ENCODE measurements at places on chromosomes 1 and 21. TPM values are rescaled to one million over a fixed set of nuclear protein-coding genes. Genes with fewer than 3 reads are reported as not detected.
A peak's percentile ranks its signal among the peaks of the same experiment; 100 is the strongest.

The FNDC10 gene
- 25.6 TPM for total RNA-seq

The CCDC18 gene
- 10.5 TPM for total RNA-seq

The SLC45A1 gene
- 0.90 TPM for total RNA-seq

The TNFRSF4 gene
- total RNA-seq, result 0.07 TPM

The TMCO4 gene
- total RNA-seq, result 8.8 TPM

The SPRR2F gene
- not detected for total RNA-seq

The TAS1R1 gene
- total RNA-seq, result 0.15 TPM

The CD101 gene
- total RNA-seq, result 0.70 TPM

The TMEM81 gene
- total RNA-seq, result 2.6 TPM

The PTAFR gene
- 0.55 TPM for total RNA-seq

The PLPPR4 gene
- total RNA-seq, result 0.90 TPM

The OR1C1 gene
- not detected for total RNA-seq

- no peak for DNase-seq
These were observed 729 bp downstream of the NADK start for GRCh38 chr1:1777583-1777899.

GRCh38 chr1:226181996-226182714 is 4.4 kb downstream of the ACBD3 start:
- peak; percentile 23 for DNase-seq

DNA sequence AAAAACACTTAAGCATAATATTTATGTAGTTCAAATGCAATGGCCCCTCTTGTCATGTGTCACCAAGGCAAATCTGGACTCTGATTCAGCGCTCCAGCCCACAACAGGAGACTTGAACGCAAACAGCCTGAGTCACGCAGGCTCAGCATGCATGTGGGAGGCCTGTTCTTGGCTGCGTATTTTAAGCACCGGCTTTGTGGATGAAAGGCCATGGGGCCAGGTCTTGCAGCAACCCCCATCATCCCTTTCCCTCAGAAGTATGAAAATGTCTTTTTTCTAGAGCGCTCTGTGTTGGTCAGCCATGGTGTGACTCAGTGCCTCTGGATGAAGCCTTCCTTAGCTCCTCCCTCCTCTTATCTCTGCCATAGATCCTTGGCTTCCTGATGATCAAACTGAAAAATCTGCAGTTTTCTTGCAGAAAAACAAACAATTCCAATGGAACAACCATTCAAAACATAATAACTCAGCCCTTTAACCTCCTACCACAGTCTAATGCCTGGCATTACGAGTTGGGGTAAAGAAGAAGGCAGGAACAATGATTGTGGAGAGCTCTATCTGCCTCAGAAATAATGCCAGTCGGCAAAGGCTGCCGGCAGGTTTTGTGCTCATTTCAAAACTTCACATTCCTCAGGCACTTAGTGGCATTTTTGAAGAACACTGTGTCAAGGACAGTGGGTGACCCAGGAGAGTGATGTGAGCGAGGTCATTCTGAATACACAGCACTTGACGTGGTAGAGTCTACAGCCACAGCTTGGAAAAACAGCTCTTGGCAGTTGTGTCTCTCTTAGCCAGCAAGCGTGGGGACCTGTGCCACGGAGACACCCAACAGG is 167.5 kb downstream of the CLIC6 start:
- DNase-seq, result no peak

DNA sequence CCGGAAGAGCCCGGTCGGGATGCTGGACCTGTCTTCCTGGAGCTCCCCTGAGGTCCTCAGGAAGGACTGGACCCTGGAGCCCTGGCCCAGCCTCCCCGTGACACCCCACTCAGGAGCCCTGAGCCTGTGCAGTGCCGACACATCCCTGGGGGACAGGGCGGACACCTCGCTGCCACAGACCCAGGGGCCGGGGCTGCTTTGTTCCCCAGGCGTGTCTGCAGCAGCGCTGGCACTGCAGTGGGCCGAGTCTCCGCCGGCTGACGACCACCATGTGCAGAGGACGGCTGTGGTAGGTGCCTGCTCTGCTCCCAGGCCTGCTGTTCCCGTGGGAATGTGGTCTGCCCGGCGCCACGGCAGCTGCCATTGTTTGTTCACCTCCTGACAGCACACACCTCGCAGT is 42.1 kb upstream of the DIP2A start:
- no peak for DNase-seq

DNA sequence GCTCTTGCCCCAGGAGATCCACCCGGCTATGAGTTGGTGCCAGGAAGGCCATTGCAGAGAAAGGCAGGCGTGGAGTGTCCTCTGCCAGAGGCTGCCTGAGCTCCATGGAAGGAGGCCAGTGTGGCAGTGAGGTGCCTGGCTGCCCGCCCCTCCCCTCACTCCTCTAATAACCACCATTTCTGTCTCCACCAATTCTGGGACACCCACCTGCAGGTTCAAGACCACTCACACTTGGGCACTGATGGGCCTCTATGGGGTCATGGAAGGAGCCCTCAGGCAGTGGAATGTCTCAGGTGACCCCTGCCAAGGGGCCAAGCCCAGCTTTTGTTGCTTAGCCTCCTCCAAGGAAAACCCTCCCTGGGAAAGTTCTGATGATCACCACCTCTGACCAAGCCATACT is 731.6 kb downstream of the MATN1 start:
- peak; percentile 6 for DNase-seq

DNA sequence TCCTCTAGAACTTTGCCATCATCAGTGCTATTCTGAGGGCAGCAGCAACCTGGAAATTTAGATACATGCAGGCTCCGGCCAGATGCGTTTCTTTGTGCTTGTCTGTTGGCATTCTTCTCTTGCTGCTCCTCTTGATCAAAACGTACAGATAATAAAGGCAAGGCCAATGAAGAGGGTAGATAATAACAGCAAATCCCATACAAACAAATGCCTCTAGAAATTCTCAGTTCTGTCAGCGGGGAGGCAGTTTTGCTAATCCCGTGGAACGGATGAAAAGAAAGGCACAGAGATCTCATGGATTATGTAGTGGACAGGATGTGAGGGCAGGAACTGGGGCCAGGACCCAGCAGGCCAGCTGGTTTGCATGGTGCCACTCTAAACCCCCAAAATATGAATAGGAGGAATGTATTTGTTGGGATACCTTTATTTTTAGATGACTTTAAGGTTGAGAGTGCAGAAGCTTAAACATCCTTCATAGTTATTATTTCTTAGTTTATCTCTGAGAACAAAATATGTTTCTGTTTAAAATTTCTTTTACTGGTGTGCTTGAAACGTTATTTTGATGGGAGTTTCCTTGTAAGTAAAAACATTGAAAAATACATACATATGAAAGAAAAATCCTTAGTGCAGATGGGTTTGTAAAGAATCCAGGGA is 1.5 kb downstream of the ITSN1 start:
- DNase-seq, result no peak

GRCh38 chr1:206472454-206472853 is 2.2 kb downstream of the IKBKE start:
- DNase-seq, result peak; percentile 81

GRCh38 chr1:227728059-227728891 is 6.8 kb downstream of the JMJD4 start:
- DNase-seq, result peak; percentile 99

DNA sequence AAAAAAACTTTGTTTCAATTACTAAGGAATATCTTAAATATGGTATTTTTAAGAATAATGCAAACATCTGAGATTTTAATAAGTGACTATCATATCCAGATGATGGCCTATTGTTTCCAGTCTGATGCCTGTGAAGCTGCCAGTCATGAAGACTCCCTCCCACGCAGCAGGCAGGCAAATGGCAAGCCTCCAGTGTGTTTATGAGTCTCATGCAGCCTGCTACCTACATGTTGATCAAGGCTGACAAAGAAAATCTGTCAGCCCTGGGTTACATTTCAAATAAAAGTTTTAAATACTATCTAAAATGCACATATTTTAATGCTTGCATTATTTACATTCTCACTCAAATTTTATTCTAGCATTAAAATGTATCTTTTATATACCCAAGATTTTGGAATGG is 137.6 kb upstream of the RNPC3 start:
- no peak for DNase-seq

DNA sequence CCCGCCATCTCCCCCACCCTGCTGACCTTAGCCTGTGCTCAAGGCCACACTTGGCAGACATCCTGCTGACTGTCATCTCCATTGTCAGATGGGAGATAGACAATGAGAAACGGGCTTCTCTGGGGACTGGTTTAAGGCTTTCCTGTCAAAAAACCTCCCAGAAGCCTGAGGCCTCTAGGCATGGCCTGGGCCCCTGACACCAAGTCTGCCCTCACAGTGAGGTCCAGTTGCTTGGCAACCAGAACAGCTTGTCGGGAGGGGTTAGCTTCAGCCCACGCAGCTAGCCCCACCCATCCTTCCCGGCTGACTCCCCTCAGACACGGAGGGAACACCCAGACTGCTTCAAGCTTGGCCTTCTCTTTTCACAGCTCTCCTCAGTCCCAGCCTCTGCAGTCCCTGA is 11.0 kb downstream of the PLEKHA6 start:
- peak; percentile 70 for DNase-seq

- DNase-seq, result no peak
These were observed 110.6 kb upstream of the PLPPR5 start for GRCh38 chr1:99115231-99115630.

GRCh38 chr1:175152006-175152652 is 40.4 kb downstream of the KIAA0040 start:
- DNase-seq, result peak; percentile 85

DNA sequence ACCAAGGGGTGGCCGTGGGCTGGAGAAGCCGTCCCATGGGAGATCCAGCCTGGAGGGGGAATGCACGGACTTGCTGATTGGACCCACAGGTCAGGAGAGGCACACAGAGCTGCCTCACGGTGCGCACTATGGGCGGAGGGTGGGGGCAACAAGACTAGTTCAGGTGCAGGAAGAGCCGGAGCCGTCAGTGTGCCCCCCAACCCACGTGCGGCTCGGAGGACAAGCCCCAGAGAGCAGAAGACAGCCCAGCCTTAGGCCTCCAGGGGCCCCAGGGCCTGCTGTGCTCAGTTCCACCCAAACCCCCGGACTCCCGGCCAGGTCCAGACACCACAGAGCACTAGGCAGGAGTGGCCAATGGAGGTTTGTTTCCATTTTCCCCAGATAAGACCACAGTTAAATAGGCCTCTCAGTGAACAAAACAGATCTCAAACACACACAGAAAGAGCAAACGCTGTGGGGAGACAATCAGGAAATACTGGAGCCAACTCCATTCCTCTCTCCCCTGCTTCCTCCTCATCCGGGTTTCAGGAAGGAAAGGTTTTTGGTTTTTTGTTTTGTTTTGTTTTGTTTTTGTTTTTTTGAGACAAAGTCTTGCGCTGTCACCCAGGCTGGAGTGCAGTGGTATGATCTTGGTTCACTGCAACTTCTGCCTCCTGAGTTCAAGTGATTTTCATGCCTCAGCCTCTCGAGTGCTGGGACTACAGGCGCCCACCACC is 84.2 kb downstream of the ADSS2 start:
- DNase-seq, result no peak

GRCh38 chr1:88935522-88936222 is 44.3 kb upstream of the GTF2B start:
- DNase-seq, result peak; percentile 14

GRCh38 chr1:63693944-63694571 is 79.8 kb upstream of the ROR1 start:
- no peak for DNase-seq

GRCh38 chr1:10823000-10823401 is 26.6 kb upstream of the CASZ1 start:
- DNase-seq, result no peak

DNA sequence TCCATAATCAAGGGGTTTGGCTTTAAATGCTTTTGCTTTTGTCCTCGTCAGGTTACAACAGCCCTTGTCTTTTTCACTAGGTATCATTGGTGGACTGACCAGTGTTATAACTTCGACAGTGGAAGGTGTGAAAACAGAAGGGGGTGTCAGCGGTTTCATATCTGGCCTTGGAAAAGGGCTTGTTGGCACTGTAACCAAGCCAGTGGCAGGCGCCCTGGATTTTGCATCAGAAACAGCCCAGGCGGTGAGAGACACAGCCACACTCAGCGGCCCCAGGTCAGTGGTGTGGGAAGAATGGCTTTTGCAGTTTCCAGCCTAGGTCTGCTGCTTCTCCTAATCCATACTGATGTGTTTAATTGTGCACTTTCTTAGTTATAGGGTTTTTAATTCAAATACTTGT is 157.9 kb downstream of the DHRS3 start:
- no peak for DNase-seq

- no peak for DNase-seq
These were observed 70.8 kb upstream of the MPC2 start for GRCh38 chr1:168007691-168008090.

DNA sequence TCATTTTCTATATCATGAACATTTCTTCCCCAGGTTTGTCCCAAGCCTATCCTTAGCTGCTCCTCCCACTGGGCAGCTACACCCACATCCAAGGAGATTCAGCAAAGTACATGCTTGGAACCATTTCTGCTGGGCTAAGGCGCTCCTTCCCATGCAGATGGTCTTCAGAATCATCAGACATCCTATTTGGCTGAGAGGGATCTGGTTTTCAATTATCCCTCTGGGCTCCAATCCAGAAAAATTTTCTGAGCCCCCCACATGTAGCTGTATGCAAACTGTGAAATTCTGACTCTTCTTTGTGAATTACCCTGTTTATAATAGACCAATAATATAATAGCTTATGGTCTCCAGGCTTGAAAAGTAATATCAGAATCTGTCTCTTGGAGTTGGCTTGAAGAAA is 99.2 kb downstream of the LAMC2 start:
- no peak for DNase-seq

GRCh38 chr21:34845521-34846451 is 177.0 kb downstream of the CLIC6 start:
- no peak for DNase-seq

GRCh38 chr1:149937759-149938158 is 1.1 kb upstream of the MTMR11 start:
- DNase-seq, result no peak

GRCh38 chr1:154446292-154446691 is 41.1 kb downstream of the IL6R start:
- no peak for DNase-seq

GRCh38 chr1:17212009-17212408 is 7.1 kb downstream of the PADI1 start:
- no peak for DNase-seq

DNA sequence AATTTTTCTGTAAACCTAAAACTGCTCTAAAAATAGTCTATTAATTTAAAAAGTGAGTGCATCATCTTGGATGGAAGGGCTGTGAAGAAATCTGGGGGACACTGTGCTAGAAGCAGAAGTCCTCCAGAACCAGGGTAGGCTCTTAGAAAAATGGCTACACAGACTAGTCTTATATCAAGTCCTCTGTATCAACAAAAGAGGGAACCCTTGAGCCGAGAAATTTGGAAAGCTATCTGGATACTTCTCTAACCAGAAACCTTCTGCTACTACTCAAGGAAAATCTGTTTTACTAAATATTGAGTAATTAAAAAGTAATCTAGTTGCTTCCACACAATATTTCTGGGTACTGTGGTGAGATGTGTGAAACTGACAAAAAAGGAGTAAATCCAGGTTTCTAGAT is 92.1 kb downstream of the WDR3 start:
- peak; percentile 1 for DNase-seq

- DNase-seq, result no peak
These were observed 259.8 kb upstream of the CAMK1G start for GRCh38 chr1:209323743-209324142.

DNA sequence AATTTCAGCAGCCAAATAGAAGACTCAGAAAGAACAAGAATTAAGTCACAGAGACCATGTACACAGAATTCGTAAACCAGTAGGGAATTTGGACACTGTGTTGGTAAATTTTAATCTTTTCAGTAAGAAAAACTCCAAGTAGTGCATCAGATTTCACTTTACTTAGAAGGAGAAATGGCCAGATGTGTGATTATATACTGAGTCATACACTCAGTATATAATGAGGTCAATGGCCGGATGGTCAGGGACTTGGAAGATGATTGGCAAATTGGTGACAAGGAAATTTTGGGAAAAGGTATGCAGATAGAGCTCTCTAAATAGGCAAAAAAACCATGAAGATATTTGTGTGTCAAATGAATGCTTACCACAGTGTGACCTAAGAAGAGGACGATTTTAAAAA is 399.8 kb upstream of the LRRC7 start:
- no peak for DNase-seq
